ENCODE measurements at places on chromosomes 2 and 18. TPM values are rescaled to one million over a fixed set of nuclear protein-coding genes. Genes with fewer than 3 reads are reported as not detected.

Gene ARHGEF33
- 3.4 TPM for polyA plus RNA-seq

Gene PSTPIP2
- polyA plus RNA-seq, result 17.1 TPM

Gene ITPRIPL1
- 5.2 TPM for polyA plus RNA-seq

Gene G6PC2
- polyA plus RNA-seq, result 0.08 TPM

Gene C2orf42
- polyA plus RNA-seq, result 16.7 TPM

Gene BCL2
- 25.2 TPM for polyA plus RNA-seq

Gene ONECUT2
- 0.12 TPM for polyA plus RNA-seq

Gene SANBR
- 29.2 TPM for polyA plus RNA-seq

Gene EFHD1
- 55.4 TPM for polyA plus RNA-seq

Gene DNMT3A
- 94.4 TPM for polyA plus RNA-seq

Gene TGFA
- 19.4 TPM for polyA plus RNA-seq

Gene CD207
- not detected for polyA plus RNA-seq

Gene TMEM247
- polyA plus RNA-seq, result not detected

Gene CCL20
- polyA plus RNA-seq, result 0.48 TPM

Gene DNER
- polyA plus RNA-seq, result 67.2 TPM

Gene PROKR1
- polyA plus RNA-seq, result 0.40 TPM

Gene MARCHF4
- polyA plus RNA-seq, result 0.08 TPM

Gene MATN3
- 3.7 TPM for polyA plus RNA-seq

Gene UXS1
- 73.5 TPM for polyA plus RNA-seq

Gene CCDC85A
- 1.2 TPM for polyA plus RNA-seq

Gene C2orf66
- polyA plus RNA-seq, result 0.98 TPM

Gene POTEI
- polyA plus RNA-seq, result 0.08 TPM

Gene CHRND
- 0.96 TPM for polyA plus RNA-seq

Gene FBXO48
- polyA plus RNA-seq, result 2.3 TPM

Gene GAL3ST2
- 0.76 TPM for polyA plus RNA-seq

Gene CRYBA2
- not detected for polyA plus RNA-seq

Gene SFT2D3
- not detected for polyA plus RNA-seq

Gene DCC
- polyA plus RNA-seq, result 8.7 TPM

Gene SERPINB5
- 0.13 TPM for polyA plus RNA-seq

Gene PID1
- 5.4 TPM for polyA plus RNA-seq

Gene HRH4
- 0.17 TPM for polyA plus RNA-seq

Gene TPO
- 0.20 TPM for polyA plus RNA-seq

Gene CENPA
- polyA plus RNA-seq, result 20.7 TPM

Gene LINC00305
- polyA plus RNA-seq, result 3.6 TPM

Gene TWIST2
- 2.4 TPM for polyA plus RNA-seq

Gene PDE1A
- polyA plus RNA-seq, result 24.0 TPM

Gene SOCS6
- 34.0 TPM for polyA plus RNA-seq

Gene ANKAR
- 17.1 TPM for polyA plus RNA-seq

Gene UGT1A3
- not detected for polyA plus RNA-seq

Gene OTOS
- polyA plus RNA-seq, result not detected

Gene LAMA1
- 95.7 TPM for polyA plus RNA-seq

Gene DNAH7
- polyA plus RNA-seq, result 8.8 TPM

Gene HOXD10
- 220 TPM for polyA plus RNA-seq

Gene BOLA3
- 25.8 TPM for polyA plus RNA-seq

Gene HOXD1
- 10.1 TPM for polyA plus RNA-seq

Measured in left kidney (tissue), 8 donors.